NCI-H345 (cell line): ENCODE measurements at places on chromosomes 6 and 20.

GRCh38 chr20:2207770-2208097 is 88.1 kb upstream of the TGM3 start:
- DNase-seq = no peak

GRCh38 chr20:36268440-36269342 is 32.4 kb downstream of the AAR2 start:
- DNase-seq = no peak

- DNase-seq = no peak
Measured at GRCh38 chr20:40806929-40807820, 118.1 kb upstream of the MAFB start.

- DNase-seq = no peak
Measured at GRCh38 chr20:34370062-34370461, 7.0 kb downstream of the ITCH start.

- DNase-seq = no peak
Measured at GRCh38 chr6:168290095-168290494, 29.5 kb downstream of the DACT2 start.

DNA sequence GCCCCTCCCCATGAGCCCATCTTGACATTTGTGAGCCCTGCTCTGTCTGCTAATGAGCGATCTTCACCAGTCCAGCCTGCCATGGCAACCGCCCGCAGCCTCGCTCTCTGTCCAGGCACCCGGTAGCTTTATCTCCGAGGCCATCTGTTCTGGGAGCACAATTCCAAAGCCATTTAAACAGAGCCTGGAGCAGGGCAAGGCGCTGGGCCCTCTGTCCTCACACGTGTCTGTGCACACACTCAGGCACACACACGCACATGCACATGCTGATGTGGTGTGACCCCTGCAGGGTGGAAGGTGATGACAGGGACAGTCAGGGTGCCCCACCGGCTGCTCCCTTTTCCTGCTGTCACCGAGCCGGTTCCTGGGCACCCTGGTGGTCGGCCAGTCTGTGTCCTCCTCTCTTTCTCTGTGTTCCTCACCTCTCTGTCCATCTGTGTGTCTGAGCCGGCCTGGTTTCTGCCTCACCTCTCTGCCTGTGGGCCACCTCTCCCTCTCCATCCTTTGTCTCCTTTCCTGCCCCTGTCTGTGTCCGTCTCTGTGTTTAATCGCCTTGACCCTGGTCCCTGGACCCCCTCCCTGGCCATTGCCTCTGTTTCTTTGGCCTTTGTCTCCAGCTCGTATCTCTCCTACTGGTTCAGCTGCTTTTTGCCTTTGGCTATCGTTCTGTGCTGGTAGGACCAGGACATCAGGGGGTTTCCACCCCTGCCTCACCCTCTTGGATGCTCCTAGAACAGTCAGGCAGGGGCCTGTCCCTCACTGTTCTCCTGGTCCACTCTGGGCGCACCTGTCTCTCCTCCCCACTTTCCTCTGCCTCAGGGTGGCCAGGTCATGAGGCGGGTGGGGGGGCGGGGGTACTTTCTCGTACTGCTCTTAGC is 8.8 kb upstream of the MYT1 start:
- DNase-seq = no peak

GRCh38 chr6:108732091-108732870 is 115.9 kb upstream of the ARMC2 start:
- DNase-seq = no peak

GRCh38 chr6:51529240-51529639 is 558.2 kb downstream of the PKHD1 start:
- no peak for DNase-seq

DNA sequence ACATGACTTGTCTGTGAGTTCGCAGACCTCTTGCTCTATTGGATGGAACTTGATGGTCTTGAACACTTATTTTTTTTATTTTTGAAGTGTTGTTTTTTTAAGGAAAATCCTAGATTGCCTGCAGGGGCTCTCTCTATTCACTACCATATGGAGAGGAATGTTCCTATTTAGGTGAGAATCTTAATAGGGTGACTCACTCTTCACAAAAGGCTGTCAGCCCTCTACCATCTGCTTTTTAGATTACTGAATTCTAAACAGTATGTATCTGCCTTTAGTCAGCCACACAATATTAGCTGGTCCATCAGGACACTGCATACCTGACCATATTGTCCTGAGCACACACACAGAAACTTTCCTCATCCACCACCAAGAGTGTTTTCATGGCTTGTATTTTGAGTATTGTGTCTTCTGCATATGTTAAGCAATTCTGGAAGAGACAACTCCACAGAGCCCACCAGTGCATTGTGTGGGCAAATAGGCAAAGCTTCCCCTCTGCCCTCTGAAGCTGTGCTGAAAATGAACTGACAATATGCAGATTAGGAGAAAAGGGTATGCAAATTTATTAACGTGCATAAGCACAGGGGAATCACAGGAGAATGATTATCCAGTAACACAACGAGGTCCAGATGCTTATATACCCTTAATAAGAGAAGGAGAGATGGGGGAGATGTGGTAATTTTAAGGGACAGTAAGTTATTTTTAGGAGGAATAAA is 6.6 kb upstream of the BTBD9 start:
- no peak for DNase-seq

DNA sequence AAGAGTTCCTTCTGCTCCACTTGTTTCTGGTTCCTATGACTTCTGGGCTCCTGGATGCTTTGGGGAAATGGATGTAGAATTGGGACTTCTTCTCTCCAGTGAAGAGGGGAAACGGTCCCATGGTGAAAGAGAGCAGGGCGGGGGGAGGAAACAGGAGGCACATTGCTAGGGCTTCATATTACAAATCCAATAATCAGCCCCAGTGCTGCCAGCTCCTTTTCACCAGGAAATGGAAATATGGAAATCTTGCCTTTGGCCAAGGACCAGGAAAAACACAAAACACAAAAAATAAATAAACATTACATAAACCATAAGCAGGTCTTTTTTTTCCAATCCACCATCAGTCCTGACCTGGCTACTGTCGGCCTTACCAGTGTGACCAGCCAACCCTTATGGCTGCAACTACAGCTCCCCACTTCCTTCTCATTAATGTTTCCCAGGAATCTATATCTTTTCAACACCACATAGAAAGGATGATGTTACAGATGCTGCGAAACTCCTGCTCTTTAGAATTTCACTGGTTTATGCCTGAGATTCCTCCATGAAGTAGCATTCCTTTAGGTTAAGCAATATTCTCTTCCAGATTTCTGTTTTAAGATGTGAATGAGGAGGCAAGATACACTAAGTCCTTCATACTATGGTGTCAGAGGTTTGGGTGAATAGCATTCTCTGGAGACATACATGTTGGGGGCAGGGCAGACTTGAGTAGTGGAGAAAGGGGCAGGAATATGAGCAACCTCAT is 2.0 kb downstream of the PI3 start:
- no peak for DNase-seq

- DNase-seq = no peak
Measured at GRCh38 chr6:142716097-142716496, 228.9 kb downstream of the HIVEP2 start.

DNA sequence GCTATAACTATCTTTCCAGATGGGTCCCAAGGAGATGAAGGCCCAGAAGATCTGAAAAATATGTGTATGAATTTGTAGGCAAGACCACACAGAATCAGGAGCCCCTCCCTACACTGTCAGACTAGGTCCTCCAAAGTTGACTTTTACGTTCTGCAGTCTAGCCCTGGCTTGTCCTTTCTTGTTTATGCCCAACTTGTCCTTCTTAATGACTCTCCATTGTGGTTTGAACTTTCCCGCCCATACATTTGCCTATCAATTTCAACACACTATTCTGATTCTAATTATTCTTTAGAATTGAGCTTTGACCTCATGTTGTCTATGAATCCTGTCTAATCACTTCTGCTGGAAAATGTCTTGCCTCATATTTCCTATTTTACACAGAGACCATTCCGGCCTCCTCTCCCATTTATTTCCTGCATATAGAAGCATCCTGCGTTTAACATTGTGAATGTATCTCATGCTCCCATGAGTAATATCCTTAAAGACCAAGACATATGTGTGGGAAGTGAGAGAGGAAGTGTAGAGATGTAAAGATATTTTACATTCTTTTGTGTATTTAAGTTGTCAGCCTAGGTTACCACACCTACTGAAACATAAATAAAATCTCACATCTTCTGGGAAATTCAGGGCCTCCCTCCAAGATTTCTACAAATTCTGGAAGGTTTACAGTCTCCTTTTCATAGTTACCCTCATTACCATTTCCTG is 348.3 kb downstream of the BCKDHB start:
- no peak for DNase-seq

DNA sequence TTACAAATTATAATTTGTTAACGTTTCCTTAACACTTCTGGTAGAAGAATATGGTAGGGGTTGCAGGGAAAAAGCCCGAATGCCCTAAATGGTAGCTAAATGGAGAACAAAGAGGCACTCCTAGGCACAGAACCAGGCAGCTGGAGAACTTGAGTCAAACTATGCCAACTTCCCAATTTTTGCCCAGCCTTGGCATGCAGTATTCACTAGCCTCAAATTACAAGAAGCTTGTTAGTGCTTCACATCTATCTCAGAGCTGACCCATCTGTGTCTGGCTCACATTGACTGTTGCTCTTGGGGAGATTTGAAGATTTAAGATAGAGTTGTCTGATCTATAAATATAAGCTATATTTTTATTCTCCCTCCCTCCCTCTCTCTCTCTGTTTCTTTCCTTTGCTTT is 19.4 kb upstream of the LRFN2 start:
- no peak for DNase-seq

- no peak for DNase-seq
Measured at GRCh38 chr6:127100510-127101140, 17.8 kb upstream of the RSPO3 start.

- no peak for DNase-seq
Measured at GRCh38 chr20:37948956-37949355, 46.0 kb downstream of the VSTM2L start.

DNA sequence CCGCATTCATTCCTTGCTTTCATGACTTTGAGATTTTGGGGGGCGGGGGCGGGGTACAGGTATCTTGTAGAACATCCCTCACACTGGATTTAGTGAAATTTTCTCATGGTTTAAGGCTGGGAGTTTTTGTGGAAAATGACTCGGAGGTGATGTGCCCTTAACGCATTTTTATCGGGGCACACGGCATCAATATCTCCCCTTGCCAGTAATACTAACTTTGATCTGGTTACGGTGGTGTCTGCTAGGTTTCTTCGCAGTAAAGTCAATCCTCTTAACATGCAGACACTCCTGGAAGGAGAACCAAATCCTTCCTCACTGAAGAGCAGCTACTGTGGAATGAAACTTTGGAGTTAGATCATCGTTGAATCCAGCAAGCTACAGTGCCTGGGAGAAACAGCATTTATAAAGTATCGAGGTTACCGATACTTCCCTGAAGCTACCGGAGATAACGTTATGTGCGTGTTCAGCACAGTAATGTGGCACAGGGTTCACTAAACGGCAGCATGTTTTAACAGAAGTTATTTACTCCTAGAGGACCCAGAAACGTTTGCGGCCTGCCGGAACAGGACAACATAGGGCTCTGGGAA is 1.2 kb upstream of the DYNLRB1 start:
- DNase-seq = no peak

- DNase-seq = no peak
Measured at GRCh38 chr6:158760618-158761250, 58.4 kb downstream of the EZR start.

DNA sequence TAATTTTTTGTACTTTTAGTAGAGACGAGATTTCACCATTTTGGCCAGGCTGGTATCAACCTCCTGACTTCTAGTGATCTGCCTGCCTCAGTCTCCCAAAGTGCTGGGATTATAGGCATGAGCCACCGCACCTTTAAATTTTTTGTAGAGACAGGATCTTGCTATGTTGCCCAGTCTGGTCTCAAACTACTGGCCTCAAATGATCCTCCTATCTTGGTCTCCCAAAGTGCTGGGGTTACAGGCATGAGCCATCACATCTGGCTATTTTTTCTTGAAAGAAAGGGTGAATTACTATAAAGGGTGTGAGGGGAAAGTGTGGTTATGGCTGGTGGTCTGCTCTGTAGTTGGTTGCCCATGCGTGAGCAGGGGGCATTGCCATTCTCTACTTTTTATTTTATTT is 1.6 kb downstream of the LY6G6F start:
- no peak for DNase-seq

- no peak for DNase-seq
Measured at GRCh38 chr20:59821201-59821600, 112.2 kb downstream of the SYCP2 start.

- no peak for DNase-seq
Measured at GRCh38 chr6:100678027-100678426, 203.1 kb downstream of the ASCC3 start.
